NCI-H1436 (cell line): ENCODE measurements at places on chromosomes 2 and 18.
A peak's percentile ranks its signal among the peaks of the same experiment; 100 is the strongest.

- DNase-seq, result no peak
These were observed 396.5 kb upstream of the SALL3 start for GRCh38 chr18:78582898-78583738.

GRCh38 chr18:69686861-69687260 lies 260.8 kb downstream of the CD226 start:
- no peak for DNase-seq

DNA sequence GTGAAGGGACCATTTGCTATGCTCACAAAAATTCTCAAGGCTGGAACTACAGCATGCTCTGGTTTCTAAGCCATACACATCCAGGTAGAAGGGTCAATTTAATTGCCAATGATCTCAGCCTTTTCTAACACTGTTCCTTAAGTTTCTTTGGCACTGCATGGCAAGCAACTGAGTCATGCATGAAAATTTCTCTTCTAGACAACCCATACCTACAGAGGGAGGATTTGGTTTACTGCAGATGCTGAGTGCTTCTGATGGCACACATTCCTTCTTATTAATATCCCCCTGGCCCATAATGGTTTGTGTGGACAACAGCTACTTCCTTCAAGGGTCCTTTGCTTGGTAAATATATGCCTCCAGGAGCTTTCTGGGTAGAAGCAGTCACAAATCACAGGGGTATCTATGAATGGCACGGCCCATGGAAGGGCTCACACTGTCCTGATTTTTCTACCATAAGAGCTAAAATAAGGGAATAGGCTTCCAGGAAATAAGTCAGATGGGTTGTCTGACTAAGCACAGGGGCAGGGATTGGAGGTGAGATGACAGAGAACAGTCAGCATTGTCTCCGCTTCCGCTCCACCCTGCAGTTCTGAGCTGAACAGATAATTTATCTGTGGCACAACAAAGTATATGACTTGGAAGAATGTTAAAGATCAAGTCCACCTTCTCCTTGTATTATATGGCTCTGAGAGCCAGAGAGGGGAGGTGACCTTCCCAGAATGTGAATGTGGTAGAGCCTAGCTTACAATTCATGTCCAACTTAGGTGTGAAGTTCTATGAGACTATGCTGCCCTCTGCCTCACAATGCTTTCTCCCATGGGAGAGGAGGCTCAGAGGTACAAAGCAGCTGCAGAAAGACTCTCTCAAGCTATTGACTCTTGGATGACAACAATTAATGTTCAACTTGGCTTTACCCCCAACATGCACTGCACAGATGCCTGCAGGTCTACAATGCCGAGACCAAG lies 199.2 kb upstream of the TNP1 start:
- peak; percentile 21 for DNase-seq

DNA sequence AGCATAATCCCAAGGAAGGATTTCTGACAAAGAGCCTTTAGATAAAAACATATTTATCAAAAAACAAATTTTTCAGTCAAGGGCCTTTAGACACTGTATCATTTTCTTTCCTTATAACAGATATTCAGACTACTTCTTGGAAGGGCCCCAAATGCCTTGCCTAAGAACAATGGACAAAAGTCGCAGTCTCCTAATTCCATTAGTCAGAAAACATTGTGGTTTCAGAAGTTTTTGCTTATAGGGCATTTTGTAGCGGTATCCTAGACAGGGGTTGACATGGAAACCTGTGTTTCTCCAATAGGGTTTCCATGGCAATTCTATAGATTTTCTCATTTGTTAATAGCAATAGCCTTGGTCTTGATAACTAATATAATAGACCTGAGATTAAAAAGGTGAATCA lies 36.7 kb upstream of the AGPS start:
- no peak for DNase-seq

DNA sequence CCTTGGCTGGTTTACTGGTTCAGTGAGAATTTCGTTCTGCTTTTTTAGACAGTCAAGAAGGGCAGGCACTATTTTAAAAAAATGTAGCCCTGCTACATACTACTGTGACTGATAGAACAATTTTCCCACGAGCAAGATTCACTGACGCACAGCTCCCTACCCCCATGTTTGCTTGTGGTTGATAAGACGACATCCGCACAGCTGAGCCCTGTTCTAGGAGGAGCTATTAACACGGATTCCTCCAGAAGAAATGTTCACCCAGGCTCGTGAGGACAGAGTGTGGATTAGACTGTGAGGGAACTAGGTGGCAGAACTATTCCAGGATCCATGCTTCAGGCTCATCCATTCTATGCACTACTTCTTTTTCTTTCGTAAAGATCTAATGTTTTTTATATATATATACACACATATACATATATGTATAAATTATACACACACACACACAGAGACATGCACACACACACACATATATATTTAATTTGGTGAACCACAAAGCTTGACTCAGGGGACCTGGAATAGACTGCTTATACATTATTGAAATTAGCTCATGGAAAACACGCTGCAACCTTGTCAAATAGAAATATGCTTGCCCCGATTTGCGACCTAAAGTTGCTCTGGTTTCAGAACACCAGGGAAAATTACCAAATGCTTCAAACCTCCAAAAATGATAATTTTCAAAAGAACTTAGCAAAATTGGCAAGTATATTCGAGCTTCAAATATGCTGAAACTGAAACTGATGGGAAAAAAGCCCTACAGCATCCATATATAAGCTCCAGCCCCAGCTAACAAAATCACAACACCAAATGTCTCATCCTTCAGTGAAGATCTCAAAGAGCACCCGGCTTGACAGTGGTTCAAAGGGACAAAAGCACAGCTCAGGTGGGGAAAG lies 370.4 kb downstream of the SOCS6 start:
- DNase-seq, result no peak
